ENCODE measurements at places on chromosomes 6 and 20. TPM values are rescaled to one million over a fixed set of nuclear protein-coding genes. Genes with fewer than 3 reads are reported as not detected.
A peak's percentile ranks its signal among the peaks of the same experiment; 100 is the strongest.

DNA sequence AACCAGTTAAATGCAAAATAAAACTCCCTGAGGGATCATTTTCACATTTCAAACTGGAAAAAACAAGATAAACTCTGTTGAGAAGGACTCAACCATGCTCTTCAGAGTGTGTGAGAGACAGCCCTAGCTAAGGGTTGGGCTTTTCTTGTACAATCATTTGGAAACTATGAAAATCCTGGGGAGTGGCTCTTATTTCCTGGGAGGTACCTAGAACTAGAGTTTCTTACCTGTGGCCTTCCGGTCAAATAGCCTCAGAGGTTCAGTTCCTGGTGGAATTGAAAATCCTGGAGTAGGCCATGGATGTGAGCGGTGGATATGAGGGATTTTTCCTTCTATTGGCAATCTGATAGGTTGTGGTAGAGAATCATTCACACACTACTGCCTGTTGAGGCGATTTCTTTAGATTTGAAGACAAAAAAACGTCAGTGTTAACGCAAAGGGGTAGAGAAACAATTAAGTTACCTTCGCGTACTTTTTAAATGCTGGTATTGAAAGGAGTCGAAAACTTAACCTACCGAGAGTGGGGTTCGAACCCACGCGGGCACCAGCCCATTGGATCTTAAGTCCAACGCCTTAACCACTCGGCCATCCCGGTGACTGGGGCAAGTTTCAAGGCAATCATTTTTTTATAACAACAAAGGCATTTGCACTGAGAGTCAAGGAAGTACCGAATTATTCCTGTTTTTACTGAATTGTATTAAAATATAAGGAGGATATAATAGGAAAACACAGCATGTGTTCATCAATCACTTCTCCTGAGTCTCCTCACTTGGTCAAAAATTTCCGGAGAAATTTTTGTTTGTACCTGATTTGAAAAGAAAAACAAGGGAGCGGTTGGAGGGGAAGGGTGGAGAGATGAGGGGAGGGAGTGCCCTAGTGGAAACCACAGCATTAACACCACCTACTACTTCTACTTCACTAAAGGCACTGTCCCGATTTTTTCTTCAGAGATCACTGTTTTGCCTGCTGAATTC lies 191.3 kb downstream of the OR2B2 start:
- no peak for DNase-seq

DNA sequence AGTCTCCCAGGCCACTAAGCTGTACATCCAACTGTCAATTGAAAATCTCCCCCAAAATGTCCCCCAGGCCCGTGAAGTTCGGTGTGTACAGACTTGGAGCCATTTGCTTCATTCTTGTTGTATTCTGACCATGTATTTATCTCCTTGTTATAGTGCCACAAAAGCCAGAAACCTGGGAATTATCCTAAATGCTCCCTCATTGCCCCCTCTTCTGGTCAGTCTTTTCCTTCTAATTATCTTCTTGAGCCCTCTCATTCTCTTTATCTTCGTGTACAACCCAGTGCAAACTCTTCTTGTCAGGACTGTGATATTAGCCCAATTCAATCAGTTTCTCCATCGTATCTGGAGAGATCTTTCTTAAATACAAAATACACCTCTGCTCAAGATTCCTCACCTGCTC lies 64.7 kb downstream of the RFX6 start:
- DNase-seq, result no peak

- DNase-seq, result no peak
Measured at GRCh38 chr6:13248053-13248452, 80.3 kb downstream of the TBC1D7 start.

GRCh38 chr20:46011631-46012482 lies 3.1 kb downstream of the MMP9 start:
- DNase-seq, result peak; percentile 92

DNA sequence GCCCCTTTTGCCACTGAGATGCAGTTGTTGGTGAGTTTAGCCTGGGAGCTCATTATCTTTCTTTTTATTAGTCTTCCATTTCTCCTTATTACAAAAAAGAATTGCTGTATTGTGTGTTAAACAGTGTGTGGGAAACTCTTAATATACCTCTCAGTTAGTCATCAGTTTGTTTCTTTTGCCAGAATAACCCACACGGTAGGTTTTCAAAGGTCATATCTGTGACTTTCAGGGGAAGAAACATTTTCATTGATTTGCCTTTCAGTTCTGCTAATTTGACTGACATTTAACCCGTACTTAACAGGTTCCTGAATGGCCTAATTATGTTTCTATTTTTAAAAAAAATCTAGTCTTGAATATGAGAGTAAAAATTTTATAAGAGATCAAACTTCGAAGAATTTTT lies 145.3 kb downstream of the KHDC1L start:
- DNase-seq, result no peak

SLC17A3 gene
- not detected for total RNA-seq

Measured in posterior vena cava (tissue), 2 donors.